Activated CD4-positive, alpha-beta T cell treated with anti-CD3 and anti-CD28 coated beads for 36 hours (primary cell): ENCODE measurements at places on chromosomes 5 and 9.
A peak's percentile ranks its signal among the peaks of the same experiment; 100 is the strongest.

GRCh38 chr5:168086746-168087145 is 204.7 kb upstream of the WWC1 start:
- no peak for DNase-seq

DNA sequence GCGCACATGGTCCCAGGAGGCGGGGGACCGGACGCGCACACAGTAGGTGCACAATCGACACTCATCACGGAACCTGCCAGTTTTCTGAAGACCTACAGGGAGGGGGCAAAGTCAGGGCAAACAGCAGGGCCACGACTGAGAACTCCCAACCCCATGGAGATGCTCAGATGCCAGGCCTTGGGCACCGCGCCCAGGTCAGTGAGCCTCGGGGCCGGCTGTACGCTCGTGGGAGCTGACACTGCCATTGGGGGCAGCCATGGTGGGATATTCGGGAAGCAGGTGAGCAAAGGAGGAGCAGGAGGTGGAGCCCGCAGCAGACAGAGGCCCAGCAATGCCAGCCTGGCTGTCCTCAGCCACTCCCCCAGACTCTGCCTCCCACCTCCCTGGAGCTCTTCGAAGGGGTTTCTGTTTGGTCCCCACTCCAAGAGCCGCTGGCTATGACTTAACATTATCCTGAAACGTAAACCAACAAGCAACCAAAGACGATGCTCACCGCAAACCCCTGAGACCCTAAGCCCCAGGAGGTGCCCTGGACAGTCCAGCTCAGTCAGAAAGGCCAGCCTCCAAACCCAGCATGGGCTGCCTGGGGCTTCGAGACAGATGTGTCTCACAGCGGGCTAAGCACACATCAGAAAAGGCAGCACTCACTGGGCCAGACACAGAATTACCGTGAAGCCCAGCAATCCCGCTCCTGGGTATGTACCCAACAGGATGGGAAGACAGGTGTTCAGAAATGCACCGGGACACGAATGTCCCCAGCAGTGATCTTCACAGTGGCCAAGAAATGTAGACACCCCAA is 78.4 kb downstream of the VAV2 start:
- no peak for DNase-seq

- no peak for DNase-seq
These were observed 47.0 kb downstream of the CFAP90 start for GRCh38 chr5:7803937-7804336.

DNA sequence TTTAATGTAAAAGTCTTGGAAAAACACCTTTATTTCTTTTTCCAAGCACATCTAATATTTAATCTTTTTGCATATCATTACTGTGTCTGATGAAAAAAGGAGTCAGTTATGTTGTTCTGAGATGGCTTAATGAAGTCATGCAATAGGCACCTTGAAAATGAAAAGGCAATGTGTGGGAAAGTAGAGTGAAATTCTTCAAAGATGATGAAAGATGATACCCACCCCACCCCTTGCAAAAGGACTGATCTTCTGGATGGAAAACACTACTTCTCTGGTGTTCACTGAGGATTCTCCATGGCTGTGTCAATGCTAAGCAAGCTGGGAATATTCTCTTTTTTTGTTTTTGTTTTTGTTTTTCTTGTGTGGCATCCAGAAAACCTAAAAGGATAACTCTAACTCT is 47.9 kb upstream of the TRPC7 start:
- DNase-seq = no peak

DNA sequence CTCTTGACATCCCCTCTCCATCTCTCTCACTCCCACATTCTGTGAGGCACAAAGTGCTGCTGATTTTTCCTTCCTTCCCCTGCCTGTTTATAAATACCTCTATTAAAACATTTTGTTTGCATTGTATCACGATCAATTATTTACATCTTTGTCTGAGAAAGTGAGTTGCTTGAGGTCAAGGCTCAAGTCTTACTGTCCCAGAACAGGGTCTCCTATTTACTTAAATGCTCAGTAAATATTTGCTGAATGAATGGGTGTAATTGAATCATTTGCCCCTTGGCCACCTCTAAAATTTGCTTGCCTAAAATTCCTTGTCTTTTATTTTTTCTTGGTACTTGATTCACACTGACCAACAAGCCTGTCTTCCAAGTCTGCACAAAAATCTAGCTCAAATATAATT is 103.5 kb downstream of the ZNF462 start:
- DNase-seq = no peak

DNA sequence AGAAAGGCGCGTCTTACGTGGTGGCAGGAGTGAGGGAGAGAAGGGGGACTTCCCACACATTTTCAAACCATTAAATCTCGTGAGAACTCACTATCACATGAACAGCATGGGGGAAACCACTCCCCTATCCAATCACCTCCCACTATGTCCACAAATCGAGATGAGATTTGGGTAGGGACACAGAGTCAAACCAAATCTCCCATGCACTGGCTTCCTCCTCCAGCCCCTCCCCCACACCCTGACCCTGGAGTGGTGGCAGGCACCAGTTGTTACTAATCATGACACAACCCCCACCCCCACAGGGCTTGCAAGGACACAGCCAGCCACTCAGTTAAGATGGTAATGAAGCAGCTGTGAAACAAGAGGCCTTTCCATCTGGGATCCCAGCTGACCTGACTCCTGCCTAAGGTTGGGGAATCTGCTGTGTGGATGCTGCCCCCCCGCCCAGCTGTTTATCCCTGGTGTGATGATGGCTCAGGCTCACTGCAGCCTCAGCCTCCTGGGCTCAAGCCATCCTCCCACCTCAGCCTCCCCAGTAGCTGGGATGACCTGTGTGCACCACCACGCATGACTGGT is 57.1 kb upstream of the FUBP3 start:
- DNase-seq = peak; percentile 61

DNA sequence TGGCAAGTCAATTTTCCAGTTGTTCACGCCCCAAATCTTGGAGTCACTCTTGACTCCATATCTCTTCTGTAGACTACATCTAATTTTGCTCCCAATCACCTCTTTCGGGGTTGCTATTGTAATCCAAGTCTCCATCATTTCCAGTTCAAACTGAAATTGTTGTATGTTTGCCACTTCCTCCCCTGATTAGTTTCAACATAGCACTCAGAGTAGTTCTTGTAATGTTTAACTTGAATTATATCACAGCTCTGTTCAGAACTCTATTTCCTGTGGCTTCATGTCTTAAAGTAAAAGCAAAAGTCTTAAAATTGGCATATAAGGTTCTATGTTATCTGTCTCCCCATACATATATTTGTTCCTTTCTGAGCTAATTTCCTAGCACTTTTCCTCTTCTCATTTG is 348.5 kb upstream of the RIOK2 start:
- DNase-seq = no peak

GRCh38 chr5:180387798-180388197 is 34.7 kb upstream of the GFPT2 start:
- no peak for DNase-seq

- DNase-seq = no peak
These were observed 38.6 kb downstream of the YTHDC2 start for GRCh38 chr5:113552137-113552536.

- no peak for DNase-seq
These were observed 151.2 kb downstream of the ZDHHC21 start for GRCh38 chr9:14542071-14542470.

GRCh38 chr9:109912726-109913460 is 132.9 kb downstream of the PALM2AKAP2 start:
- DNase-seq = no peak

- DNase-seq = no peak
These were observed 166.1 kb downstream of the MACROH2A1 start for GRCh38 chr5:135232958-135233357.

GRCh38 chr5:96315431-96315830 is 117.6 kb downstream of the PCSK1 start:
- DNase-seq = no peak

- peak; percentile 38 for DNase-seq
These were observed 26.5 kb downstream of the TRMO start for GRCh38 chr9:97895695-97896332.

DNA sequence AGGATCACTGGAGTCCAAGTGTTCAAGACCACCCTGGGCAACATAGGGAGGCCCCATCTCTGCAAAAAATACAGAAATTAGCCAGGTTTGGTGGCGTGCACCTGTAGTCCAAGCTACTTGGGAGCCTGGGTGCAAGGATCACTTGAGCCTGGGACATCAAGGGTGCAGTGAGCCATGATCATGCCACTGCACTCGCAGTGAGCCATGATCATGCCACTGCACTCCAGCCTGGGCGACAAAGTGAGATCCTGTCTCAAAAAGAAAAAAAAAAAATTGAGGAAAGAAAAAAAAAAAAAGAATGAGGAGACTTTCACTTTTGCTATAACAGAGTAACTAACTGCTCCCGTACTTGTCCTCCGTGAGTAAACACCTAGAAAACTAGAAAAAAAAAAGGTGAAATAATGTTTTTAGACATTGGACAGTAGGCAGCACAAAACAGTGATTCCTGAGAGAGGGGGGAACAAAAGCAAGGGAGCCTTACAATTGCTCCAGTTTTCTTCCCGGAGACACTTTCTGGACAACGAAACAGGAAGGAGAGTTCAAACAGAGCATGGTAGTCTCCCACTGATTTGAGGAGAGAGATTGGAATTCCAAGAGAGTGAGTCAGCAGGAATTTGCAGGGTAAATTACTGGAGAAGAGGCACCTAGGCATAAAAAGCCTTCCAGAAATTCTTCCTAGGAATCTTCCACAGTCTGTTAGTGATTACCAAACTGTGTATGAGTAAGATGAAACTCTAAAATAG is 6.9 kb upstream of the ZBTB5 start:
- no peak for DNase-seq

DNA sequence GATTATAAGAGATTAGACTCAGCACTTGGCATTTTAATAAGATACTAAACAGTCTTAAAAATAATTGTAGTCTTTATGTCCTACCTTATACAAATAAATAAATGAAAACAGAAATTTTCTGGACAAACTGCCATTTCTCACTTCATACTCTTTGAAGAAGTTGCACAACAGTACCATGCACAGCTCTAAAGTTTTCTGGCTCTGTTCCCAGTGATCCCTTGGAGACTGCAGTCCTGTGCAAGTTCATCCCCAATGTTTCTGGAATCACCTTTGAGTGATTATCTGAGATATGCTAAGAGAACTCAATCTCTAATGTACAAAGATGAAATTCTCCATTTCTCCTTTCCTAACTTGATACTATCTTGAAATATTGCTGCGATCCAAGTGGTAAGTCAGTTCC is 330.4 kb upstream of the EDIL3 start:
- DNase-seq = no peak

DNA sequence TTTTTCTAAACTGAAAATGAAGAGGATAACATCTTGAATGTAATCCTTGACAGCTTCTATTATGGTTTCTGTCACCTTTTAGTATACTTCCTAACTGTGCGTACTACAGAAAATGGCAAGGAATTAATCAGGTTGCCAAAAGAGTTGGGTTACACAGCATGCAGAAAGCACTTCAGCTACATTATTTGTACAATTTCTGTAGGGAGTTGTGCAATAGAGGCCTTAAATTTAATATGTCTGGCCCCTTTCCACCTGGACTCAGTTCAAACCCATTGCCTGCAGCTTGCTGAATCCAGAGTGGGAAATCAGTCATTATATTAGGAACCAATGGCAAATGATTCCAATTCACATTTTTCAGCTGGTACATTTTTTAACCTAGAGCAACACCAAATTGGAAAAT is 549.7 kb downstream of the CSNK1G3 start:
- DNase-seq = no peak
